H7 (cell line): ENCODE measurements at places on chromosomes 7 and 10. TPM values are rescaled to one million over a fixed set of nuclear protein-coding genes. Genes with fewer than 3 reads are reported as not detected.

TUBB8 gene
- 2.5 and 9.2 TPM in 2 replicates for total RNA-seq

CALCR gene
- 1.4 and 4.0 TPM in 2 replicates for total RNA-seq

SPDYE6 gene
- not detected in 2 replicates for total RNA-seq

HGF gene
- total RNA-seq = 1.1 TPM in 1 of 2 replicates, not detected in the other

FAM25C gene
- total RNA-seq = not detected in 2 replicates

CACNA2D1 gene
- 9.1 and 14.9 TPM in 2 replicates for total RNA-seq

IFRD1 gene
- total RNA-seq = 54.1 and 65.1 TPM in 2 replicates

PALD1 gene
- total RNA-seq = 51.9 and 53.2 TPM in 2 replicates

PLXDC2 gene
- total RNA-seq = 21.9 and 27.5 TPM in 2 replicates

METTL27 gene
- total RNA-seq = 1.9 and 7.4 TPM in 2 replicates
